ENCODE measurements at places on chromosomes 4 and X.

GRCh38 chr4:122577808-122578781, 42.8 kb downstream of the IL21 start:
- DNase-seq, result peak; percentile 58

DNA sequence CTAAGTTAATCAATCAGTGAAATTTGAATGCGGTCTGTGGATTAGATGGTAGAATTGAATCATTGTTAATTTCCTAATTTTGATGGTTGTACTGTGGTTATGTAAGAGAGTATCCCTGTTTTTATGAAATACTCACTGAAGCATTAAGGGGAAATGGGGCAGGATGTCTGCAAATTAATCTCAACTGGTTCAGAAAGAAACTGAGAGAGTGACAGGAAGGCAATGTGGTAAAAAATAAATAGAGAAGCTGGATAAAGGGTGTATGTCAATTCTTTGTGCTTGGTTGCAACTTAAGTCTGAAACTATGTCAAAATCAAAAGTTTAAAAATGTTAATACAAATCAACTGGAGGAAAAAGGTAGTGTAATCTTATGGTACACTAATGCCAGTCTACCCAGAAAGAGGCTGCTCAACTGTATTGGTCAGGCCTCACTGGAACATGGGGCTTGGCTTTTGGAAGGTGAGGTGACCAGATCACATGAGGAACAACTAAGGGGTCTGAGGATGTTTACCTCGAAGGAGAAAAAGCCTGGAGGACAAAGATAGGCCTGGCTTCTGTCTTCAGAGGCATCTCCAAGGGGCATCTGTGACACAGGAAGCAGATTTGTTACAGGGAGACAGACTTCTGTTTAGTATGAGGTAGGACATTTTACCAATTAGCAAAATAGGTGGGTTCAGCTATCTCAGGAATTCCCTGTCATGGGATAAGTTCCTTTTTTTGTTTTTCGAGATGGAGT, 83.1 kb downstream of the DLG3 start:
- no peak for DNase-seq

DNA sequence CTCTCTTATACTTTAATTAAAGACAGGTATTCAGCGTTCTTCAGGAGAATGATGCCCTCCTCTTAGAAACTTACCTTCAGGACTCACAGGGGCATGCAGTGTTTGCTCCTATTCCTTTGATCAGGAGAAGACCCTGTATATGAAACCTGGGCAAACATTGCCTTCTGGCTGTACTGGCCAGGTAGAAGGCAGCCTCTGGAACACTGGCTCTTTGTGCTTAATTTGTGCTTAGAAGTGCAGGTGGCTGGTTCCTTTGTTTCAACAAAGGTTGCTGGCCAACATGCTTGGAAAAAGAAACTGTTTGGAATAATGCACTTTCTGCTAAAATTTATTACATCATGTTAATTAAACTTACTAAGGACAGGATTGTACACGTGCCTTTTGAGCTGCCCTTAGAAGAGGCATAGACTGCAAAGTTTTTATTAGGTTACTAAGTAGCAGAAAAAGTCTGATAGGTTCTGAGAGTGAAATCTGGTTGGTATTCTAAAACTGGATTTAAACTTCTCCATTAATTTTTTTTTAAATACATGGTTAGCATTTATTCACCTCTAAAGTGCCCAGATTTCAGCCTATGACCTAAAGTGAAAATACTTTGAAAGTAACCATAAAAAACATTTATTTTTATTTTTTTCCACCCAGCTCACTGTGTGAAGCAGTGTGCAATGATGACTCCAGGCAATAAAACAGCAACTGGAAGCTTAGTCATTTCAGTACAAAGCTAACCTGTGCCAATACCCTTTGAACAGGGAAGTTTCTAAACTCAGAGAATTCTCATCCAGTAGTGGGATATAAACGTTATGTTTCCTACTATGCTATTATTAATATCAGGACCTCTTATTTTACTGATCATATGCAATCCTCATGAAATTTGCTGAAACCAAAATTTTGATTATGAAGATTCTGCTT, 11.3 kb downstream of the RASSF6 start:
- peak; percentile 44 for DNase-seq

- DNase-seq, result no peak
Measured at GRCh38 chr4:147365396-147365795, 115.5 kb upstream of the EDNRA start.

DNA sequence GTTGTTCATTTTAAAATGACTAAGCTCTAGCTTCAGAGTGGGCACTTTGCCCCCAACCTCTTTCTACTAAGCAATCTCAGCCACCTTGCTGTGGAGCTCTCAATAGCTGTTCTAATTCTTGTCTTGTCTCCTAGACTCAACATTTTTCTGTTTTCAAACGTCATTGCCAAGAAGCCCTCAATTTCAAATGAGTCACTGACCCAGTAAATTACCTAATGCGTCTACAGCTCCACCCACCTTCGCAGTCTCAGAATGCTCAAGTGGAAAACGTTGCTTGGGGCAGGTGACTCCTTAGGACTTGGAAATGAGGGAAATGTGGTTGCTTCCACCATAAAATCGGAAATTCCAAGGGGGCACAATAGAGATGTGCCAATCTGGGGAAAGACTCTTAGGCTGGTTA, 59.0 kb downstream of the ING2 start:
- peak; percentile 38 for DNase-seq

DNA sequence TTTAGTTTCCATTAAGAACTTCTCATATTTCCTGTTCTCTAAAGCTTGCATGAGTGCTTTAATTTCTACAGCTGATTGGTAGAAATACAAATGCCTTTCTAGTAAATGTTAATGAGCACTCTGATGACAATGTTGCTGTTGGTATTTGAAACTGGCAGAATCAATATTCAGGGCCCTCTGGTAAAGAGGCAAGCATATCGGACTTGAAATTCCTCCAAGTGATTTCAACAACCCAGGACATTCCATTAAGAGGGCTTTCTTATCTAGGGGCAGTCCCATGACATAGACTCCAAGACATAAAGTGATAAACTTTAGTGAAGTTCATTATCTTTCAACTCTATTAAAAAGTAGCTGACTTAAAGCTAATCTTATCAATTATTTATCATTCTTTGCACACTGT, 83.1 kb upstream of the VCX start:
- peak; percentile 10 for DNase-seq

Data from foreskin fibroblast (primary cell).